ENCODE measurements at places on chromosomes 7 and 10.

- no peak for DNase-seq
Measured at GRCh38 chr10:24428410-24428782, 219.5 kb downstream of the KIAA1217 start.

DNA sequence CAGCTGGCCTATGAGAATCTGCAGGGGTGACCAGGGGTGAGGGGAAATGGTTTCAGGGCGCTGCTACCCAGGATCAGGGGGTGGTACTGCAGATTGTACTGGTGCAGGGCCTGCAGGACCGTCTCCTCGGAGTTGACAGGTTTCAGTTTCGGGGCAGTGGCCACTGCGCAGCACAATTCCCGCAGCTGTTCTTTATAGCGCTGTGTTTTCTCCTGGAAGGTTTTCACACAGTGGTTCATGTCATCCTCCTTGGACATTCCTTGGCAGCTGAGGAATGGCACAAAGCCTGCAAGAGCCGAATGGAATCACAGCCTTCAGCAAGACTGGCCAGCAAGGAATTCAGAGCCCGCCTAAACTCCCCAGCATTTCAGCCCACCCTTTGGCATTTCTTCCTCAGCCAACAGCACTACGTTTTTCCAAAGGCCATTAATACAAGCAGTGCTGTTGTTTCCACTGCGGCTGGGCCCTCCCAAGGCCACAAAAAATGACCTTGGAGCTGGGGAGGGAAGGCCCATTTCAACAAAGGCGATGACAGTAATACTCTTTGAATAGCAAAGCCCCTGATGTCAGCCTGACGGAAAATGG lies 44.9 kb downstream of the PNLIPRP2 start:
- no peak for DNase-seq

DNA sequence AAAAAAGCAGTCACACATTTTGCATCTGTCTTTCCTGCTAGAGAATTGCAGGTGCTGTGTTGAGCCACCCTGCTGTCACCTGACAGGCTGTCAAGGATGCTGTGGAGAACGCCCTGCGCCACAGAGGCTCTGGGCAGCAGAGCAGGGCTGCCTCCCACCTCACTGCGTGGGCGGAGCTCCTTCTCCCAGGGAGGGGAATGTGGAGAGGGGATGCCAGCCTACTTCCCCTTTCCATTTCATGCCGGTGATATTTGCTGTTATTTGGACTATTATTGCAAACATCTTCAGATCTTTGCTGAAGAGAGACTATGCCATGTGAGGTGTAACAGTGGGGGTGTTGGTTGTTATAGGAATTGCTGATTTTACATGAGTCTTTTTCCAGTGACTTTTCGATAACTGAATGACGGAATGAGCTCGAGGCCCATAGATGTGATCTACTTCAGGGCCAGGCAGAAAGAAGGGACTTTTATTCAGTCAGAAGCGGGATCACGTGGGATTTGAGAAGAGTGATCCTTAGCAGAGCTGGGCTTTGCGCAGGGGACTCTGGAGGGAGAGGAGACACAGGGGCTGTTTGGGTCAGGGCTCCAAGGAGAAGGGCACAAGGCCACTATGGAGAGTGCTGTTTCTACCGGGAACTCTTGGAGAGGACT lies 13.6 kb upstream of the PRKAG2 start:
- no peak for DNase-seq

DNA sequence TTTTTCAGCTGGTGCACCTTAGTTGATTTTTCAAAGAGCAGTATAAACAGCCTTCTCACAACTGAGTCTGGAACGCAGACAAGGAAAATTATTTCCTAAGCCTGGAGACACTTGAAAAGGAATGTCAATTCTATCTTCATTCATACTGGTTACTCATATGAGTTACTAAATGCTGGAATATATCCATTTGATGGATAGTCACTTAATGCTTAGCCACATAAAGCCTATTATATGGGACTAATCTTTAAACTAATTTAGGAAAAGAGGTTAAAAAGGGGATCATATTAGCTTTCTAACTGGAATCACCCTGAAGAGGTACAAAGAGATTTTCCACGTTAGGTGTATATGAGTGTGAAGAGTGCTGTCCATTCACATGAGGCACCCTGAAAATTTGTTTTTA lies 1.7 kb upstream of the HOXA4 start:
- no peak for DNase-seq

DNA sequence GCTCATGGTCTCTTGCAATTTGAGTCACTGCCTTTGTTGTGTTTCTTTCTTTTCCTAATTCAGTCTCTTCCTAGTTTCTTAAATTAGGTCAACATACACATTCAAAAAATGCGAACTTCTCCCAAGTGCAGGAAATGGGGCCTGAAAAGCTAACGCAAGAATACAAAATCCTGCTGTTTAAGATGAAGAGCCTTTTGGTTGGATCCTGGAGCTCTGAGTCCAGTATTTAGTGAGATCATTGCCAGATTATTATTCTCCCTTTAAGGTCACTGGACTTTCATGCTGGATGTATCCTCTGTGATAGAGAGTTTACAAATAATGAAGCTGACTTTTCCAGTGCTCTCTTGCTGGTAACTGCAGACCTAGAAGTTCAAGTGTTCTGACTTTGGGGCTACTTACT lies 401.9 kb upstream of the MKI67 start:
- DNase-seq: no peak

GRCh38 chr10:7134448-7134847 lies 276.4 kb downstream of the SFMBT2 start:
- no peak for DNase-seq

DNA sequence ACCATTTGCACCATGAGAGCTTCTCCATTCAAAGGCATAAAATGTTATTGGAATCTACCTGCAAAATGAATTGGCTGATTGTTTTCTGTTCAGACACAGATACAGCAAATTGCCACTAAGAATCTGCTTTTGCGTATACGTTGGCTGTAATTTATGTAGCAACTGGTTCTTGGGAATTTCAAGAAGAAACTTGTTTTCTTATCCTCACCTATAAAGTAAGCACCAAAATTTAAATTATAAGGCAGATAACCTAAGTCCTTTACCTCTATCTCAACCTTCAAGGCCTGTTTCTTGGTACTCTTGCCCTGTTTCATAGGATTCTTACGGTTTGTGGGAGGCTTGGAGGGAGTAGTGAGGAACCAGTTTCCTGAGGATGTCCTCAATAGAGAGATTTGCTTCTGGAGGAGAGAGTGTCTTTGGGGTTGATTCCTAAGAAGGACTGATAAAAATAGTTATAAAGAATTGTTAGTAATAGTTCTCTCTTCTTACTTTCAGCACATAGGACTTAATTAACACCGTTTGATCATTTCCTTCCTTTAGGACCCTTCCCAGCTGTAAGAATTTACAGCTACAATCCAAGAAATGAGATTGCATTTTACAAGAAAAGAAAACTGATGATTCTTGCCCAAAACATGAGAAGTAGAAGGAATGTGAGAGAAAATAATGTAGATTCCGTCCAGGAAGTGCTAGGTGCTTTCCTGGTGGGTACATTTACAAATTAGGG lies 2.0 kb downstream of the STAMBPL1 start:
- no peak for DNase-seq

DNA sequence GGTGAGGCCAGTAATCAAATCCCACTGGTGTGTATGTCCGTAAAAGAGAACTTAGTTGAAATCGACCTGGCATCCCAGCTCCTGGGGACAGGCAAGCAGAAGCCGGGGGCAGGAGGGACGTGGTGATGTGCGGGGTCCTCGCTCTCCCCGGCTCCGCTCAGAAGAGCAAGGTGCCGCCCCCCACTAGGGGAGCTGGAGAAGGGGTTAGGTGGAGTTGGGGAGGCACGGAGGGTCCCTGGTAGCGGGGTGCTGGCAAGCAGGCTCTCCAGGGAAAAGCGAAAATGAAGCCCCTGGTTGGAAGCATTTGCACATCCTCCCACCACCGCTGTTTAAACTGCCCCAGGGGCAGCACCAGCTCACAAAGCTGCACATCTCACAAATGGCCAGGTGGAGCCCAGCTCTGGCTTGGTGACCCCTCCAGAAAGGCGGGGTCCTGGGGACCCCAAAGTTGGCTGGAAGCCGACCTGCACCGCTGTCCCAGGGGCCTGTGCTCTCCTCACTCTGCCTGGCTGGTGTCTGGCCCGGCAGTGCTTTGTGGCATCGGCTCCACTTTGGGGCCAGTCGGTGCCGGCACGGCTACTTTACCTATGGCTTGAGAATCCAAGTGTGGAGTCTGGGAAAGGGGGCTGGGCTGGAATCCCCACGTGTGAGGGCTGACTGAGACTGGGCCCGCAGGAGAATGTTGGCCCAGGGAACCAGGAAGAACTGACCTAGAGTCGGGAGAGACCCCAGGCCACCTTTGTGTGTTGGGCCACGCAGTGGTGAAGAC lies 2.9 kb upstream of the CFAP46 start:
- no peak for DNase-seq

DNA sequence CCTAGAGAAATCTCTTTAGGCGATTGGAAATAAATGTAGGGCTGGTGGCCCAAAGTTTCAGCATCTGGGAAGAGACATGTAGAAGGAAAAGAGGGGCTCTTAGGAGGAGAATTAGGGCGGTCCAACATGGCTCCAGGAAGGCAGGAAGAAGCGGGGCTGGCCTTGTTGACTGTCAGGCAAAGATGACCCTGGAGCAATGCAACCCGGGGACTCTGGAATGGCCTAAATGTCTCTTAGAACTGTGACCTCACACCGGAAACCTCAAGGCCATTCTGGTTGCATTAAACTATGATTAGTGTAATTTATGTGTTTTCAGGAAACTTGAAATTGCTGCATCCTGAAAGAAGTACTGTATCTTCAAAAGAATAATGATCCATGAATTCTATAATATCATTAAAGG lies 66.8 kb downstream of the NRP1 start:
- no peak for DNase-seq

DNA sequence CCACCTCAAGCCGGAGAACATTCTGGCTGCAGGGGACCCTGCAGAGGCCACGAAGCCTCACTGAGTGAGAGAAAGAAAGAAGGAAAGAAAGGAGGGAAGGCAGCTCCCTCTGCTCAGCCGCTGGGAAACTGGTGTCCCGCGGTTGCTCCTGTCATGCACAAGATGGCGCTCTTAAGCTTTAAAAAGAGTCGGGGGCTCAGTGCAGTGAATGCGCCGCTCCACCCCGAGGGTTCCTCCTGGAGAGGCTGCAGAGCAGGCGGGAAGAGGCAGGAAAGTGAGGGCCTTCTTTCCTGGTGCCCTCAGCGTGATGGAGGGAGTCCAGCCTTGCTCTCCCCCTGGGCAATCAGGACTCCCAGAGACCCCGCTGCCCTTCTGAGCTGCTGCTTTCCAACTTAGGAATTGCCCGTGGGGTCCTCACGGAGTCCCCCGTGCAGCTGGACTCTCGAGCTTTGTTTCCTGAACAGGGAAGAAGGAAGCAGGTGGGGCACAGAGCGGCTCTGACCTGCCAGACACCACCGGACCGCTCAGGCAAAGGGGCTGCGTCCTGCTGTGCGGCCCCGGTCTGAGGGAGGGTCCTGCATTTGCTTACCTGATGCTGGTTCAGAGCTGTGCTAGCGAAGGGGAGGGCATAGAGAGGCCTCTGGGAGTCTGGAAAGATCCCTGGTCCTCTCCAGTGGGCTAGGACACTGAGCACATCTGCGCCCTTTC lies 141.9 kb upstream of the MKI67 start:
- DNase-seq: no peak

- no peak for DNase-seq
Measured at GRCh38 chr7:17269341-17270221, 28.9 kb upstream of the AHR start.

GRCh38 chr10:12255048-12255447 lies 59.1 kb downstream of the CDC123 start:
- DNase-seq: no peak

DNA sequence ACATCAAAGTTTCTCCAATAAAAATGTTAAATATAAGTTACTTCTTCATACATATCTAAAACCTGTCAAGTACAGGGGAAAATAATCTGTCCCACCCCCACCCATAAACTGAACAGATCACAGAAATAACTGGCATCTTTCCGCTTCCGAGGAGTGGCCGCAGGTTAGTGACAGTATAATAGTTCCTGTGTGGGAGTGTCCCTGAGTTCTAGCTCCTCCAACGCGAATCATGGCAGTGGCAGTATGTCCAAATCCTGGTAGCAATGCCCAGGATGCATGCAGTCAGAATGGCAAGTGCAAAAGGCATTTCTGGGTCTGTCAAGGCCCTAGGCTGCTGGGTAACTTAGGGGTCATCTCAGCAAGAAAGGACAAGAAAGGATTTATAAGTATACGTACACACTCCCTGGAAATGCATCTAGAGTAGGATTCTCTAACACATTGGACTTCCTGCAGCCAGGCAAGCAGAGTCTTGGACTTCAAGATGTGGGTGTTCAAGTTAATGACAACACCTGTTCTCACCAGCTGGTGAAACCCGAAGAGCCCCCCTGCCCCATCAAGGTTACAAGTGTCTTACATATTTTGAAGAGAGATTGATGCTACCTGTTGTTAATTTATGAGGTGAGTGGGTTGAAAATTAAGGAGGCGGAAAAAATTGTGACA lies 94.4 kb upstream of the COL1A2 start:
- no peak for DNase-seq

DNA sequence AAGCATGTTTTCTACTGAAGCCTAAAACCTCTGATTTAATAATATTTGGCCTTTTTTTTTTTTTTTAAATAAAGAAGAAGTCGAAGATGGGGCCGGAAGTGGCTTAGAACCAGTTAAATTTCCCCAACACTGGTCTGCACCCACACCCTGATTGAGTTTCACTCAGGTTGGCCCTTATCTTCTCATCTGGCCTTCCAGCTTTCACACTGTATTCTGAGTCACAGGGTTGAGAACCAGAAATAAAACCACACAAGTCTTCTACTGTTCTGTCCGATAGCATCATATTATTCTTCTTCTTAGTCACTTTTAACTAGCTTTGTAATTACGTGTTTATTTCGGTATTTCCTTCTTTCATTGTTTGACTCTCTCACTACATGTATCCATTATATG lies 9.9 kb downstream of the ZNF365 start:
- no peak for DNase-seq

DNA sequence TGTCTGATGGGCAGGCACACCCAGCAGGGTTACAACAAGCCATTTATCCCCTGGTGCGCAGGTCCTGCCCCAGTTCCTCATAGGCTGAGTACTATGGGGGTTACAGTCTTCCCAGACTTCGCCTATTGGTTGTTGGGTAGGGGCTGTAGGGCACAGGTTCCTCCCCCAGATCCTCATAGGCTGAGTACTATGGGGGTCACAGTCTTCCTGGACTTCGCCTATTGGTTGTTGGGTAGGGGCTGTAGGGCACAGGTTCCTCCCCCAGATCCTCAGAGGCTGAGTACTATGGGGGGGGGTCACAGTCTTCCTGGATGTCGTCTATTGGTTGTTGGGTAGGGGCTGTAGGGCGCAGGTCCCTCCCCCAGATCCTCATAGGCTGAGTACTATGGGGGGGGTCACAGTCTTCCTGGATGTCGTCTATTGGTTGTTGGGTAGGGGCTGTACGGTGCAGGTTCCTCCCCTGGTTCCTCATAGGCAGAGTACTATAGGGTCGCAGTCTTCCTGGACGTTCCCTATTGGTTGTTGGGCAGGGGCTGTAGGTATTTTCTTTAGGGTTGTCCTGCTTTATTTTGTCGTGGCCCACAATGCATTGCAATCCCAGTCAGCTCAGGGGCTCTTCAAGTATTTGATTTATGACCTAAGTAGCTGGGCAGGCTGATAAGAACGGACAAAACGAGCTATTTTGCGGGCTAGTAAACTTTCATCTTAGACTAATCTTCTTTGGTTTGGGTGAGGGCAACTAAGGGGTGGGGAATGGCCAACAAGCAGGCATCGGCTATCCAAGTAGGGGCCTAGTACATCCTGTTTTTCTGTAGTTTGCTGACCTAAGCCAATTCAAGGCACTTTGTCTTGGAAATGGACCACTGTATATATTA lies 3.4 kb downstream of the LRRC27 start:
- no peak for DNase-seq
